Nucleus accumbens (tissue), 56 donors: ENCODE measurements at places on chromosomes 5 and 9.
A peak's percentile ranks its signal among the peaks of the same experiment; 100 is the strongest.

DNA sequence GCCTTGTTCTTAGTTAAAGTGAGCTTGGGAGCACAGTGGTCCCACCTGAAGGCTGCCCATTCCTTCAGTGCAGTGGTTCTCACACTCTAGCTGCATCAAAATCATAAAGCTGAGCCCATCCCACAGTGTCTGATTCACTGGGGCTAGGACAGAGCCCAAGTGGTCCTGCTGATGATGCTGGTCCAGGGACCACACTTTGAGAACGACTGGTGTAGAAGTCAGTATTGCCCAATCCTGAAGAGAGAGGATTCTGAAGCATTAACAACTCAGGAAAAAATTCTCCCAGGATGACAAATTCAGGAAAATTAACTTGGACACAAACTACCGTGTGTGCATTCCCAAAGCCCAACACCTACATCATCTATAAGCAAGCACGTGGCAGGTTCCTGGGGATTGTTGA, 176.2 kb downstream of the GABBR2 start:
- no peak for DNase-seq

DNA sequence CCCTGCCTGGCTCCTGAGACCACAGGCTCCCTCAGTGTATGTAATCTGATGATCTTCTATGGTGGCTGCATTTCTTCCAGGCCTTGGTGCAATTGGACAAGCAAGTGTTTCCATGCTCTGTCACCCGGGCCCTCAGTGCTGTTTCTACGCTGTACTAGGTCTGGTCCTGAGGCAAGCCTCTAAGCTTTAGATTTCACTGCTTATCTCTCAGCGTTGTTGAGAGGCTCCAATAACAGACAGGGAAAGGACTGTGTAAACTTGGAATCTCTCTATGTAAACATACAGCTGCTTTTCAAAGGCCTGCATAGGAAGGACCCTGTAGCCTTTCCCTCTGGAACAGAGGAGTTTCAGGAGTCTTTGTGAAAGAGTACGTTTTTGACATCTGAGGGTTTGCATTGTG, 38.6 kb upstream of the NFIB start:
- DNase-seq, result no peak

GRCh38 chr5:80140496-80140895, 105.3 kb downstream of the THBS4 start:
- no peak for DNase-seq

DNA sequence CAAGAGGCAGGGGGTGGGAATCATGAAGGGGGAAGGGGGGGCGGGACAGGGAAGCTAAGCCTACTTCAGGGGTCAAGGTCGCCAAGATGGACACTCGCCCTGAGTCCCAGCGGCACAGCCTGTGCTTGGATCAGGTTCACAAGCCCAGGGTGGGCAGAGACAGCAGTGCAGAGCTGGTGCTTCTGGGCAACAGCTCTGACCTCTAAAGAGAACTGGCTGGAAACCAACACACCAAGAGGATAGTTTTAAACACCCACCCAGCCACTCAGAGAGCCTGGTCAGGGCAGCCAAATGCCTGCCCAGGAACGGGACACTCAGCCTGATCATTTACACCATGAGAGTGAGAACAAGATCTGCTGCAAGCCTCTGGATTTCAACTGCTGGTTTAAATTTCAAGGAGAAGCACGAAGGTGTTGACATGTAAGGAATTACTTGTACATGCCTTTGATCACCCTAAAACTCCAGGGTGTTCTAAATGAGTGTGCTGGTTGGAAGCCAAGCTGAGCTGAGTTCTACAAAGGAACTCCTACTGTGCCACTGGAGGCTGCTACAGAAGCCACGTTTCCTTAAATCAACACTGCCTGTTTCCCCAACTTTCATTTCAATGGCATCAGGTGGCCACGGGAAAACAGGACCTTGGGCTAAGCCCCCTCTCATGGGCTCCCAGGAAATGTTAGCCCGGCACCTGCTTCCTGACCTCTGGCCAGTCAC, 91.5 kb downstream of the TTLL11 start:
- no peak for DNase-seq

DNA sequence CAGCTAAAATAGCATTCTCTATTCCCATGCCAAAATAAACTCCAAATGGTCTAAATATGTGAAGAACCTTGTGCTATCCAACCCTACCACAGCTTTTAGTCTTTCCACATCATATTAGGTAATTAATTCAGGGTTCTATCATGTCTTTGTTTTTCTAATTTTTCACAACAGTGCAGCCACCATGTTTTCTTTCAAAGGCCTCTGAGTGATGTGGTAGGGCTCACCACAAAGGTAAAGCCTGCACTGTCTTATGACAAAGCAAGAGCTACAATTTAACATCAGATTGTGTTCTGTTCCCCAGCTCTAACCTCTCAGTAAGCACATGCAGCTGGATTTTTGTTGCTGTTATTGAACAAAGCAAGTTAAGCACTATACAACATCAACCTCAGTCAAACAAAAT, 52.4 kb downstream of the MEF2C start:
- no peak for DNase-seq

GRCh38 chr5:172946146-172946545, 13.1 kb upstream of the RPL26L1 start:
- DNase-seq, result no peak

DNA sequence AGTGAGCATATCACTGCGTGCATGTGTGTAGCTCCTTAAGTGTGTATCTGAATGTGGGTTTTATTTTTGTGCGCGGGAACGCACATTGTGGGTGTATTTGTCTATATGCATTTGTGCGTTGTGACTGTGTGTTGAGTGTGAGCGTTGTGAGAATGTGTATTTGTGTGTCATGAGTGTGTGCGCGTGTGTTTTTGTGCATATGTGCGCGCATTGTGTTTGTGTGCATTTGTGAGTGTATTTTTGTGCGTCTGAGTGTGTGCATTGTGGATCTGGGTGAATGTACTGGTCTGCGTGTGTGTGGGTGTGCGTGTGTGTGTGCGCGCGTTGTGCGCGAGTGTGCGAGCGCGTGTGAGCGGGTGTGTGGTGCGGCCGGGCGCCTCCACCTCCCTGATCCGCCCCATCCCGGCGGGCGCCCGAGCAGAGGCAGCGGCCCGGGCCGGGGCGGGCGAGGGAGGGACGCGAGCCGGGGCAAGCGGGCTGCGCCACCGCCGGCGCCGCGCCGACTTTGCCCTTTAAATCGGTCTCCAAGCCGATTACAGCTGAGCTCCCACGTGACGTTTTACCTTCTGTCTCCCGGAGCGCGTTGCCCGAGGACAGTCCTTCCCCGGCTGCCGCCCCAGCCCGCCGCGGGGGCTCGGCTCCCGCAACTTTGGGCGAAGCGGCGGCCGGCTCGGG, at the start of gene RASGRF2:
Gene RASGRF2 (plus strand): TSS at position 596 of the 675 bp plus-strand sequence. CDS start 376 bp downstream, outside the sequence.
- DNase-seq, result peak; percentile 11

DNA sequence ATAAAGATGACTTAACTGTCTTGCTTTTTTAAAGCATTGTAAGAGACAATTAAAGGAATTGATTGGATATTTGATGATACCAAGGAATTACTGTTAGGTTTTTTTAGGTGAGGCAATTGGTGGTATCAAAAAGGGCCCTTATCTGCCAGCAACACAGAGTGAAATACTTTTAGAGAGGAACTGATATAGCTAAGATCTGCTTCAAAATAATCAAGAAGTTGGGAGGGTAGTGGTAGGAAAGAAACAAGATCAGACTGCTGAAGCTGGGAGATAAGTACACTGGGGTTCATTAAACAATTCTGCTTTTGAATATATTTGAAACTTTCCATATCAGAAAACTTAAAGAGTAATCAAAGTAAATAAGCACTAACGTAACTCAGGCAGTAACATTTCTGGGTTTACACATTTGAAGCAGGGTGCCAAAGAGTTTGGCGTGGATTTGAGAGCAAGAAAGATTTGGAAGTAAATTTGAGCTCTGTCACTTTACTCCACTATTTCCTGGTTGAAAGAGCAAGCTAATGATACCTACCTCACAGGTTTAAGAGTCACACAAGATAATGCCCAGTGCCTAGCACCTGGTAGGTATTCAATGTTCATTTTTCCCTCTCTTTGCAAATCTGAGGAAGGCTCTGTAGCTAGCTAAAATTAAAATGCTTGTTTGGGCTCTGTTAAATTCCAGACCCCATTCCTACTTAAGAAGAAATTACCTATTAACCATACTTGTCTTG, 6.9 kb downstream of the ERMP1 start:
- DNase-seq, result no peak

DNA sequence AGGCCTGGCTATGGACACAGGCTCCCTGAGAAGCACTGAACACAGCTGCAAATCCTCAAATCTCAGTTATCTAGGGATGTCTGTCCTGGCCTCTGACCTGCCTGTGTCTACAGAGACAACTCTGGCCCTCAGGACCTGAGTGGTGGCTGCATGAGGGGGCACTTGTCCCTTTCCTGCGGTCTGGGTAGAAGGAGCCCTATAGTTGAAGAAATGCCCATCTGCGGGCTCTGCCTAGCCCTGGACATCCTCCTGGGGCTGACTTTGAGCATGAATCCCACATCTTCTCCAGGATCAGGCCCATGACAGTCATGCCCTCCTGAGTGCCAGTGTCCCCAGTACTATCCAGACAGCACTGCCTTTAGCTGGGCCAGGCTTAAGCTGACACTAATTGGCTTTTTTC, 10.0 kb downstream of the DNAJB5 start:
- DNase-seq, result no peak

- no peak for DNase-seq
These were observed 109.8 kb downstream of the HMHB1 start for GRCh38 chr5:143921525-143922311.

- no peak for DNase-seq
These were observed 233.6 kb downstream of the ACTL7B start for GRCh38 chr9:108621991-108622855.

- DNase-seq, result no peak
These were observed 31.3 kb downstream of the IRF1 start for GRCh38 chr5:132459031-132459982.

DNA sequence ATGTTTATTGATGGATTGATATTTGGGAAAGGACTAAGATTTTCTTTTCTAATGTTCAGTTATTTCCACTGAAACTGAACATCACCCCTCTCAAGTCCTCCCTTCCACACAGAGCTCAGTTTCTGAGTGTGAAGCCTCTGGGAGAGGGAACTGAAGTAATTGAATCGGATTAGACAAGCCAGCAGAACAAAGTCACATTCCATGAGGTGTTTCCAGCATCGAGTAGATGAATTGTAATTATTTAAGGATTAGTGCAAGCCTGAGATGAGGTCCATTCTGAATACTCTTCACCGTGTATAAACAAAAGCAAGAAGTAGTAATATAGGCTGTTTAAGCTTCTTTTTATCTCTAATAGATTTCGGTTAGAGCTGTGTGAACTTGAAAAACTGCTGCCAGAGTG, 2060.5 kb downstream of the MAT2B start:
- no peak for DNase-seq

DNA sequence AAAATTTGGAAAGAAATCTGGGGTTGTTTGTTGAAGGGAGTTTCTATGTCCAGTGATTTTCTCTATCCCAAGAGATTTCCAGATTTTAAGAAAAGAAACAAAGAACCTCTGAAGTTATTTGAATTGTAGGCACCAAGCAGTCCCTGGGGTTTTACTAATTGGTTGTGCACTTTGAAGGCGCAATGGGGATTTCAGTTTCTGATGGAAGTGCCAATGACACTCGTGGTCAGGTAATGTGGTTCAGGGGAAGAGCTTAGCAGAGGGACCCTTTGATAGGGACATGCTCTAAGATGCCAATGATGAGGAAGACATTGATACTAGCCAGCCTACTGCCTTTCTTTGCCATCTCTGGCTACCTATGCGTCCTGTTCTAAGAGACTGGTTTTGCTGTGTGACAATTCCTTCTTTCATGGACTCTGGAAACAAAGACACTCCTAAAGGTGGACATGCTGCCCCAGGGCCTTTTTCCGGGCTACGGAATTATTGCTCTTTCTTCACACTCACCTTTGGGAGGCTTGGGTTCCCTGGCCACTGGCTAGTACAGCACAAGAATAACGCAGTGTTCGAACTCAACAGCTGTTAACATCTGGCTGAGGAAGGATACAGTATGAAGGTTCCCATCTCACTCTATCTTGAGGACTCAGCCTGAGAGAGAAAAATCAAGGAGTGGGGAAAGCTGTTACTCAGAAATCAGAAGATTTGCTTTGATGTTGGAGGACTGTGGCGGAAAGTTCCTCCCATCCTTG, 6.9 kb upstream of the TRAF1 start:
- no peak for DNase-seq

DNA sequence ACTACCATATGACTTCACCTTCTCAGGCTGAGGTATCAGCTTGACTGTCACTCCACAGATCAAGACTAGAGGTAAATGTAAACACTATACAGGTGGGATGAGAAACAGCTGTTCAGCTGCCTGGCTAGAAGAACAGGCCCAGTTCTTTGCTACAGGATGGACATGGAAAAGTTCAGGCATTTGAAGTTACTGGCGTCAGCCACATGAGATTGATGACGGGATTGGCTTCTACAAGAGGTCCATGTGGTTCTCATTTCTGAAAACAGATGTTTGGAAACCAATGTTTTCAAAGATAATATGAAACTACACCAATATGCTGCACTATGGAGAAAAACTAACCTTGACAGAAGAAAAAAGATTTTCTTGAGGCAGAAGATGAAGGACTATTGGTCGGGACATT, 324.1 kb downstream of the CDH10 start:
- no peak for DNase-seq

- no peak for DNase-seq
These were observed 239.4 kb upstream of the ZNF462 start for GRCh38 chr9:106623558-106623957.

DNA sequence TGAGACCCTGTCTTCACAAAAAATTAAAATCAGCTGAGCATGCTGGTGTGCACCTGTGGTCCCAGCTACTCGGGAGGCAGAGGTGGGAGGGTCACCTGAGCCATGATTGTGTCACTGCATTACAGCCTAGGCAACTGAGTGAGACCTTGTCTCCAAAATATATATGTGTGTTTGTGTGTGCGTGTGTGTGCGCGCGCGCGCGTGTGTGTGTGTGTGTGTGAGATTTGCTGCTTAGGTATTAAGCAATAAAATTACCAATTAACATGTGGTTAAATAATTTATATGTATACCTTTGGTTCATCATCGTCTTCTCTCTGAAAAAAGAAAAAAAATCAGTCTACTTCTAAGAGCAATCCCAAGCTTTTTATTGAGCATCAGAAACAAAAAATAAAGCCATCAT, 86.0 kb upstream of the FSD1L start:
- DNase-seq, result no peak

DNA sequence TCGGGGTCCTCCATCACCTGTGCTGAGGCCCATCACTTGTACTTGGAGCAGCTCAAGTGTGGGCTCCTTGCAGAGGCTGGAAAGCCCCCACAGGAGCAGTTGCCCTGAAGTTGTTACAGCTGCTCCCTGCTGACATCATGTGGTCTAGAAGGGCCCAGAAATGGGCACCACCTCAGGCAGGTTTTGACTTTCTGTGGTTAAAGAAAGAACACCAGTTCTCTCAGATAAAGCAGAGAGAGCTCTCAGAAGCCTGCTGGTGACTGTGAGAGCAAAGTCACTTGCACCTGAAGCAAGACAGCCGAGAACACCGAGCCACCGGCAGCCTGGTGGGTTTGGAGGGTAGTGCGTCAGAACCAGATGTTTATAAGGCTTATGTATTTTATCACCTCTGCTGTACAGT, 70.4 kb downstream of the MVB12B start:
- DNase-seq, result no peak

DNA sequence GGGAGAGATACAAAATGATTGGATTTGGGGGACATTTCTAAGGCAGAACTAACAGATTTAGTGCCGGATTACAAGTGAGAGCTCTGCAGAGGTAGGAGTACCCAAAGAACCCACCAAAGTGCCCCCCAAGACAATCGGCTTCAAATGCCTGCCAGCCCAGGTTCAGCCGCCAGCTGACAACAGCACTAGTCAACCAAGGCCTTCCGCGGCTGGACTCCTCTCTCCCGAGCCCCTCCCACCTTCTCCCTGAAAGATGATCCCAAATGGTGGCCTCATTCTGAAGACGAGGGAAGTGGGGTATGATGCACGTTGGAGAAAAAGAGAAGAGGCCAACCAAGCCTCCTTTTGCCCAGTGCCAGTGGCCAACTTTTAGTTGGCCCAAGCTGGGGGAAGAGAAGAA, 210.4 kb upstream of the SLC30A5 start:
- no peak for DNase-seq
